ENCODE measurements at places on chromosomes 16 and 17.

- no peak for DNase-seq
Measured at GRCh38 chr17:77449373-77449907, 308.7 kb downstream of the SEC14L1 start.

- DNase-seq: no peak
Measured at GRCh38 chr17:49180998-49181635, 29.3 kb downstream of the GNGT2 start.

- peak; percentile 67 for DNase-seq
Measured at GRCh38 chr16:2511128-2511800, 2.5 kb upstream of the ATP6V0C start.

DNA sequence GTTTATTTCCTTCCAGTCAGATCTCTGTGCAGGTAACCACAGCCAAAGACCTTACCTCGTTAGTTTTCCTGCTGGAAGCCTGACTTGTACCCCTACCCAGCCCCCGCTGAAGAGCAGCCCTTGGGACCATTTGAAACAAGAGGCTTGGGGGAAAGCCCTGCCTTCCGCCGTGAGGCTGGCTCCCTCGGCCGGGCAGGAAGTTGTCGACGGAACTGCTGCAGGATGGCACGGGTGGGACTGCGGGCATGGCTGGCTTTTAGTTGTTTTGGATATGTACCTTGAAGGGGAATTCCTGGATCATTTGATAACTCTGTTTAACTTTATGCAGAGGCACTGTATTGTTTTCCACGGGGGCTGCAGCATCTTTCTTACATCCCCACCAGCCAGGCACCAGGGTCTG lies 49.0 kb upstream of the ENDOV start:
- DNase-seq: no peak

DNA sequence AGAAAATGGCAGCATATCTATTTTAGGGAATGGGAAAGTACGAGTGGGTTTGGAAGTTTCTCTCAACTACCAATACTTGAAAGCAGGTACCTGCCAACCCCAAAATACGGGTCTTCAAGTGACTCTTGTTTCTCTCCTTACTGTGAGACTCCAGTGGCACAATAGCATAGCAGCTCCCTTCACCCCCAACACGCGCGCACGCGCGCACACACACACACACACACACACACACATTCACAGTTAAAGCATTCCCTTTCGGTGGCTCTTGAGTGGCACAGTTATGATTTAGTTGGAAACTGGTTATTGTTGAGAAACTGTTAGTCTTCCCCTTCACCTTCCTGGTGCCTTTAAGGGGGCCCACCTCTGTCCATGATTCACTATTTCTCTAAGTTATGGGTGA lies 30.0 kb upstream of the CCL2 start:
- DNase-seq: no peak

- DNase-seq: no peak
Measured at GRCh38 chr16:11327277-11328171, 17.7 kb upstream of the RMI2 start.

- peak; percentile 30 for DNase-seq
Measured at GRCh38 chr16:57377080-57377841, 5.0 kb downstream of the CX3CL1 start.

DNA sequence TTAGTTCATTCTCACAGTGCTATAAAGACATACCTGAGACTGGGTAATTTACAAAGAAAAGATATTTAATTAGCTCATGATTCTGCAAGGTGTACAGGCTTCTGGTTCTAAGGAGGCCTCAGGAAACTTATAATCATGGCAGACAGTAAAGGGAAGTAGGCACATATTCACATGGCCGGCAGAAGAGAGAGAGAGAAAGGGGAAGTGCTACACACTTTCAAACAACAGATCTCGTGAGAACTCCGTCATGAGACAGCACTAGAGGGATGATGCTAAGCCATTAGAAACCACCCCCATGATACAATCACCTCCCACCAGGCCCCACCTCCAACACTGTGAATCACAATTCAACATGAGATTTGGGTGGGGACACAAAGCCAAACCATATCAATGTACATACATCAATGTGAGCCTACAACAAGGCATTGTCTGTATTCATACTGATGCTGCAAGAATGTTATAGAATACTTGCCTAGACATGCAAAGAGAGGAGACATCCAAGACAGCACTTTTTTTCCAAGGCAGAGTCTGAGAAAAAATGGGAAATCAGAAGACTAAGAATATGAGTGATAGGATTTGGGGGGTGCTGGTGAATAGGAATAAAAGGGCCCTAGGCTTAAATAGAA lies 114.8 kb upstream of the XYLT1 start:
- DNase-seq: no peak

DNA sequence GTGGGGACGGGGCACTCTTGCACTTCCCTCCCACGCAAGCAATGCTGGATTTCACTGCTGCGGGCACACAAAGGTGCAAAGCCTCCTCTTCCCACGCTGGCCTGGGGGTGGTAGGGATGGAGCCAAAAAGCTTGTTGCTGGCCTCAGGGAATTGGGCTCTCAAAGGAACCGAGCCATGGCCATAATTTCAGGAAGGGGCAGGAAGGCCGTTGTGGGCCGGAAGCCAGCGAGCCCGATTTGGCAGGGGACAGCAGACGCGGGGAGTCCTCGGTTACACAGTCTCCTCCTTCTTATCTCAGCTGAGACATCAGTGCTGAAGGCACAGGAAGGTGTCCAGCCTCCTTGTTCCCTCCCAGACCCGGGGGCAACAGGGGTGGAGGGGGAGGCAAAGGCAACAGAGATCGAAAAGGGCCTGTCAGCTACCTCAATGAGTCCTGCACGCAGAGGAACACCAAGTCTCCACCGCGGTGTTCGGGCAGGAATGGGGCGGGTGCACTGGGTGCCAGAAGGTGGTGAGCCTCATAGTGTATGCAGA lies 59.5 kb downstream of the SLFN11 start:
- no peak for DNase-seq

- DNase-seq: no peak
Measured at GRCh38 chr16:66524601-66525164, 25.2 kb downstream of the TK2 start.

DNA sequence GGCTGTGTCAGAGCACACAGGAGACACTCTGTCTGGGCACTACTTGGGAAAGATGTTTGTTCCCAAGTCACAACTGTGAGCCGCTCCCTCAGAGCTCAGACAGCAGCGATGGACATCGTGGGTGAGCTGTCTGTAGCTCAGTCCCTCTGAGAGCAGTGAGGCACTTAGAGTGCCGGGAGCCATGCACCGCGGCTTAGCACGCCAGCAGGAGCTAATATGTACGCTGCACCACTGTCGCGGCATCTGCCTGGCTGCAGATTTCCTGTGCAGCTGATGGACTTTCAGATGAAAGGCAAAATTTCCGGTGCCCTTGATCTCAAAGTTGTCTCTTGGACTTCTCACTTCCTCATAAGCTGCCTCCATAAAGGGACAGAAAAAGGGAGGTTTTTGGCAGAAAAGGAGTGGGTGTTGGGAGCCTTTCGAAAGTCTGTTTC lies 92.8 kb upstream of the ZNF469 start:
- peak; percentile 33 for DNase-seq

GRCh38 chr17:72665852-72666851 lies 426.3 kb downstream of the SLC39A11 start:
- DNase-seq: no peak

DNA sequence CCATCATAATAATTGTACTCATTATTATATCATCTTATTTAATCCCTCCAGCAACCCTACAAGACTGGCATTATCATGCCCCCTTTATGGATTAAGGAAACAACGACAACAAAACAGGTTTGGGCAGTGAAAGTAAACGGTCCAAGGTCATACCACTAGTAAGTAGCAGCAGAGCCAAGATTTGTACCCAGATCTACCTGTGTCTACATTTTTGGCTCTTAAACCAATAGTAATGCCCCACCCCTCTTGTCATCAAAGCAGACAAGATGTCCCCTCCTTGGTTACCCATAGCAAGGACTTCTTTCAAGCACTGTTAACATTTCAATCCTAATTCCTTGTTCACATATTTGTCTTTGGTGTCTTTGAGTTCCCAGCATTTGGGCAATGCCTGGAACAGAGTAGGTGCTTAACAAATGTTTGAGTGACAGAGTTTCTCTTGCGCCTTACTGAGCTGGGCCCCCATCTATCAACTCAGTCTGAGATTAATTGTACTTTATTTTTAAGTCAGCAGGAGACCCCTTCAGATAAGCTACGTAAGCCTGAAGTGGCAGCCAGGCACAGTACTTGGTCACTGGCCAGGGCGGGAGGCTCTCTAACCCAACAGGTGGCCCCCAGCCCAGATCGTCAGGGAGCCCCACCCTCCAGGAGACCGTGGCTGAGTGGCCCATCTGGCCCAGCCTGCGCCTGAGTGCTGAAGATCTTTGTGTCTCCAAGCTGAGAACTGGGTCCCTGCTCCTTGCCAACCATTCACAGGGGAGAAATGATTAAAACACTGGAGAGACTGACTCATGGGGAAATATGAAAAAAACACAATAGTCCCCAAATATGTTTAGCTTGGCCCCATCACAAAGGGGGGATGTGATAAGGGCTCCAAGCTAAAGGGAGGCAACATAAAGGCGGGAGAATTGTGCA lies 75.8 kb downstream of the AXIN2 start:
- DNase-seq: no peak

DNA sequence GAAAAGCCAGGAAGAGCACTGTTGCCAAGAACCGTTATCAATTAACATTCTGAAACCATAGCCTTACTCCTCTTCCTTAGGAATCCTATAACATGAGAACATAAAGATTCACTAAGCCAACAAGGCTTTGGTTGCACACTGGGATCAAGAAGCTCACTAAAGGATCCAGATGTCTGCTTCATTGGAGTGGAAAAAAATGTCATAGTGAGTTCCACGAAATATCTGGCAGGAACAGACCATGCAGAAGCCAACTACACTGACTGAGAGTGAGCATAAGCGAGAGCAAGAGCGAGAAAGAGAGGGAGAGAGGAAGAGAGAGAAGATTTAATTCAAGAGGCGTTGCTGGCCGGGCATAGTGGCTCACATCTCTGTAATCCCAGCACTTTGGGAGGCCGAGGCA lies 13.4 kb upstream of the MEIOC start:
- peak; percentile 10 for DNase-seq

DNA sequence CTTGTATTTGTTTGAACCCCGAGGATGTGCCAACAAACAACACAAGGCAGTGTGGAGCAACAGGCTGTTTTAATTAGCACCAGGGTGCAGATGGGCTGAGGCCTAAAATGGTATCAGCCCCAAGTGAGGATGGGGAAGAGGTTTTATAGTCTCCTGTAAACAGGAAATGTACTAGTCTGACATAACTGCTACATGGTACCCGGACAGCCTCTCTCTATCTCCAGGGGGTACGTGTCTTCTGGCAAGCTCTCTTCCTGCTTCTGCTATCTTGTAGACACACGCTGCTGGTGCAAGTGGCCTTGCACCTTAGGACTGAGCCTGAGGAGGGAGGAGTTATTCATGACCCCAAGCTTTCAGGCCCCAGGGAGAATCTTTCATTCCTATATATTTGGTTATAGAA lies 2451.0 kb downstream of the TP53TG3F start:
- DNase-seq: no peak

GRCh38 chr16:19876501-19877059 lies 8.1 kb downstream of the GPRC5B start:
- no peak for DNase-seq

- DNase-seq: no peak
Measured at GRCh38 chr17:43978078-43978477, 24.3 kb upstream of the PYY start.

- no peak for DNase-seq
Measured at GRCh38 chr16:86534779-86535615, 20.0 kb downstream of the MTHFSD start.

GRCh38 chr16:64872101-64872500 lies 249.8 kb downstream of the CDH11 start:
- no peak for DNase-seq

GRCh38 chr17:38898812-38899348 lies 26.5 kb upstream of the LASP1NB start:
- no peak for DNase-seq

DNA sequence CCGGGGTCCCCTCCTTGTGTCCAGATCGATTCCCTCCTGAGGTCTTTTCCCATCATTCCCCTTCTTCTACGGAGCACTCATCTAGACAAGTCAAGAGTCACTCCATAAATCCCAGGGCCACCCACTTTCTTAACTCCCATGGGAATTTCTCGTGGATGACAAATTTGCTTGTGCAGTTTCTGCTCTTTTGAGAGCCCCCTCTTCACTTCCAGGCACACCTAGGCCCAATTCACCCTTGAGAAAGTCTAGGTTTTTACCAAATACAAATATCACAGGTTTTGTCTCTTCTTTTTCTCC lies 522 bp upstream of the POLDIP2 start:
- no peak for DNase-seq

DNA sequence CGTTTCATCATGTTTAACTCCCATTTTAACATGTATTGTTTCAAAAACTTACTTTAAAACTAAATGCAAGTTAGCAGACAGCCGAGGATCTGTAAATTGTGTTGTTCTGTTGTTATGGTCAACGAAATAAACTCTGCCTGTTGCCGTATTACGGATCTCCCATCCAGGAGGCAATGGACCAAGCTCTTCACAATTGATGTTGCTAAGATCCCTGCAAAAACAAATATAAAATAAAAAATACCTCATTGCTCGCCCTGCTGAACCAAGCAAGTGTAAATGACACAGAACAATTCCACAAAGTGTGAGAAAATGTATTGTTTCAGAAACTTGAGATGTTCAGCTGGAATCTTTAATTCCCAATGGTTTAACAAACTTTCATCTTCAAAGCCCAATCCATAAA lies 65.0 kb downstream of the CEP95 start:
- DNase-seq: no peak

GRCh38 chr17:67638871-67639270 lies 78.9 kb upstream of the NOL11 start:
- no peak for DNase-seq

GRCh38 chr16:87435372-87436224 lies 43.5 kb downstream of the MAP1LC3B start:
- peak; percentile 48 for DNase-seq

- DNase-seq: no peak
Measured at GRCh38 chr17:49482144-49482817, 12.8 kb upstream of the NGFR start.

- DNase-seq: no peak
Measured at GRCh38 chr17:68511254-68511670, 968 bp upstream of the PRKAR1A start.

DNA sequence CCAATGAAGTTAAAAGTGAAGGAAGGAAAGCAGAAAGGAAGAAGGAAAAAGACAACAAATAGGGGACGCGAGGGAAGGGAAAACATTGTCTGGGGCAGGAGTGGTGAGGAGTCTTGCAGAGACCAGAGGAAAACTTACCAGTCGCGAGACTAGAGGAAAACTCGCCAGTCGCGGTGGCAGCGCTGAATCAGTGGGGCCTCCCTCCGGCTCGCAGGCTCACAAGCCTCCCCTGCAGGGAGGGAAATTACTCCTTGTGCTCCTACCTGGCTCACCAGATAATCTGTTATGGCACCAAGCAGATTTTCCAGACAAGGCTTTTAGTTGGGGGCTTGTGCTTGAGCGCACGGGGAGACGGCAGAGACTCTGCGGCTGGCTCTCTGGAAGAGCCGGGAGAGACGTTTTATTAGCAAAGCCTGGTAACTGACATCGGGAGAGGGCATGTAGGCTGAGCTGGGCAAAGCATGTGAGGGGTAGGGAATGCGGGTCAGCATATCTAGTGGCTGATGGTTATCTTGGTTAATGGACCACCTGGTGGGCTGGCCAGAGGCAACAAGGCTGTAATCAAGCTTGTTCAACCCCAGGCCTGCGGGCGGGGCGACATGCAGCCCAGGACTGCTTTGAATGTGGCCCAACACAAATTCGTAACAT lies 37.1 kb downstream of the LCMT1 start:
- no peak for DNase-seq

GRCh38 chr17:66799849-66800537 lies 34.9 kb upstream of the CACNG5 start:
- no peak for DNase-seq

- no peak for DNase-seq
Measured at GRCh38 chr16:78593352-78593751, 493.9 kb downstream of the WWOX start.

Data from adipocyte (in vitro differentiated cells).